Activated T-cell treated with anti-CD3 and anti-CD28 coated beads, Interleukin-2, amount 50 U/mL, for 1 hour (primary cell): ENCODE measurements at places on chromosomes 6 and 20.

- DNase-seq = no peak
These were observed 82.1 kb upstream of the SIRPA start for GRCh38 chr20:1813101-1813529.

DNA sequence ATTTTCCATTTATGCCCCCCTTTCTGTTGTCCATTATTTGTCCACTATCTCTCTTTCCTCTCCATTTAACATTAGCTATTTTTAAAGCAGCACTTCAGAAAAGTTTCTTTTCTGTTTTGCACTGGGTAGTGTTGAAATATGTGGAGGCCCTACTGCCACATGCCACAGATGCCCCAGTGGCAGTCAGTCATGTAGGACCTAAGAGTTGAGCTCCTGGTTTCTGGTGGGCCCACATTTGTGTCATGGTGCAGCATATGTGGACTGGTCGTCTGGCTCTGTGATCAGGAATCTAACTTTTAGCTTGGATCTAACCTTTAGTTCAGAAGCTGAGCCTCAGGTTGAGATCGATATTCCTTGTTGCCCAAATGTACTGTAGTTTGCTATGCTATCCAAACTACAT is 54.8 kb downstream of the HFE start:
- no peak for DNase-seq

- no peak for DNase-seq
These were observed 610.1 kb upstream of the ARID1B start for GRCh38 chr6:156167016-156167624.

- no peak for DNase-seq
These were observed 70.2 kb downstream of the TENT5A start for GRCh38 chr6:81682235-81682795.

DNA sequence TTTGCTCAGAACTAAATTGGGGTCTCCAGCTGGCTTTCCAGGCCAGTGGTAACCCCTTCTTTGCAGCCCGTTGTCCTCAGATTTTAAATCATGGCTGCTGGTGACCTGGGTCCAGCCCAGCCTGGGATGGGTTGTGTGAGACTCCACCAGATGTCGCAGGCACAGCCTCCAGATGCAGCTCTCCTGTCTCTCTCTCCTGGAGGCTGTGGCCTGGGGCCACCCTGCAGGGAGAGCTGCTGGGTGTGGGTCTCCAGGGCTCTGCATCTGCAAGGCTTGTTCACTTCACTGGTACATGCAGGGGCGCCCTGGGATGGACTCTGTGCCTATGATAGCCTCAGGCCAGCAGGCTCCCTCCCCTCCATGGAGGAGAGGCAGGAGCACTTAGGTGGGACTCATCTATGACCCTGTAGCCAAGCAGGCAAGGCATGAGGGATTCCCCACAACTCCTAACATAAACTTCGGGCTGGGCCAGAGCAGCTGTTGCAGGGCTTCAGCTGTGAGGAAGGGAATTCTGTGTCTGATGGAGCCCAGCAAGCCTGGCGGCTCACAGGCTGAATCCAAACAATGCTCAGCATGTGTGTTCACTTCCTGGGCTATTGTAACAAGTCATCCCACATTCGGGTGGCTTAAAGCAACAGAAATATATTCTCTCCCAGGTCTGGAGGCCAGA is 94.7 kb upstream of the NXT1 start:
- no peak for DNase-seq

- DNase-seq = no peak
These were observed 56.0 kb upstream of the C6orf118 start for GRCh38 chr6:165365371-165365770.

DNA sequence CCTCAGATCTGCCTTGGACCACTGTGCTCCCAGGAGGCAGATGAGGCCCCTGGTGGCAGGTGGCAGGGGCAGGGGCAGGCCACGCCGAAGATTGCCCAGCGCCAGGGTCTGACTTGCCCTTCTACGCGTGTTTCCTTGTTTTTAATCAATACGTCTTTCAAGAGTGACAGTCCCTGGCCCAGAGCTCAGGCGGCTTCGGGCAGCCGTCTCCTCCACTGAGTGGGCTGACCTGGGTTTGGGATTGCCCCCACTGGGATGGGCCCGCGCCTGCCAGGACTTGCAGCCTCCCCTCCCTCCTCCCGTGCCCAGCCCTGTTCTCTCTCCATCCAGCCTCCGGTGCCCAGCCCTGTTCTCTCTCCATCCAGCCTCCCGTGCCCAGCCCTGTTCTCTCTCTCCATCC is 21.2 kb downstream of the FRMD1 start:
- DNase-seq = no peak

- no peak for DNase-seq
These were observed 7.8 kb downstream of the USP49 start for GRCh38 chr6:41887331-41887751.

- no peak for DNase-seq
These were observed 376.4 kb downstream of the PREX1 start for GRCh38 chr20:48451401-48451800.

- DNase-seq = no peak
These were observed 12.8 kb downstream of the RNF114 start for GRCh38 chr20:49948809-49949507.

DNA sequence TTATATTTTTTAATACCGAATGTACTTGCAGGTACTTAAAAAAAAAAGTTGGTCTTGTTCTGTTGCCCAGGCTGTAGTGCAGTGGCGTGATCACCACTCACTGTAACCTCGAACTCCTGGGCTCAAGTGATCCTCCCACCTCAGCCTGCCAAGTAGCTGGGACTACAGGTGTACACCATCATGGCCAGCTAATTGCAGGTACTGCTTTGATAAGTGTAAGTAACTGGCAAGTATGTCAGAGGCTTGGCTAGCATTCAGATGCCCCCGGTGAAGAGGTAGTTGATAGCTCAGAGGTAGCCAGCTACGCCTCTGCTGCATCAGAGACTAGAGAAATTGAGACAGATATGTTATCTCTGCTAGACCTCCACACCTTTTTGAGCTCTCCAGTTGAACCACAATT is 40.5 kb downstream of the BTBD9 start:
- no peak for DNase-seq
